ENCODE measurements at places on chromosomes 5 and 9.

GRCh38 chr9:98271479-98271878 is 16.0 kb upstream of the TBC1D2 start:
- no peak for DNase-seq

- no peak for DNase-seq
These were observed 25.5 kb downstream of the MEGF9 start for GRCh38 chr9:120688758-120689157.

DNA sequence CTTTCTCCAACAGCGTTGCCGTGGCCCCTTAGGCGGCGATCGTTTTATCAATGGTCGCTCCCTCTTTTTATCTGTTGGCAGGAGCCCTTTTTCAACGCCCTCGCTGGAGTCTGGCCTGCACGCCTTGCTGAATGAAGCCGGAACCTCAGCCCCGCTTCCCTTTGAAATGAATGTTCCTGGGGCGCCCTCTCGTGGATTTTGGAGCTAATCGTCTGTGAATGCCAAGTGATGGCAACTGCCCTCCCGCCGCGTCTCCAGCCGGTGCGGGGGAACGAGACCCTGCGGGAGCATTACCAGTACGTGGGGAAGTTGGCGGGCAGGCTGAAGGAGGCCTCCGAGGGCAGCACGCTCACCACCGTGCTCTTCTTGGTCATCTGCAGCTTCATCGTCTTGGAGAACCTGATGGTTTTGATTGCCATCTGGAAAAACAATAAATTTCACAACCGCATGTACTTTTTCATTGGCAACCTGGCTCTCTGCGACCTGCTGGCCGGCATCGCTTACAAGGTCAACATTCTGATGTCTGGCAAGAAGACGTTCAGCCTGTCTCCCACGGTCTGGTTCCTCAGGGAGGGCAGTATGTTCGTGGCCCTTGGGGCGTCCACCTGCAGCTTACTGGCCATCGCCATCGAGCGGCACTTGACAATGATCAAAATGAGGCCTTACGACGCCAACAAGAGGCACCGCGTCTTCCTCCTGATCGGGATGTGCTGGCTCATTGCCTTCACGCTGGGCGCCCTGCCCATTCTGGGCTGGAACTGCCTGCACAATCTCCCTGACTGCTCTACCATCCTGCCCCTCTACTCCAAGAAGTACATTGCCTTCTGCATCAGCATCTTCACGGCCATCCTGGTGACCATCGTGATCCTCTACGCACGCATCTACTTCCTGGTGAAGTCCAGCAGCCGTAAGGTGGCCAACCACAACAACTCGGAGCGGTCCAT is 10.0 kb downstream of the S1PR3 start:
- peak; percentile 95 for DNase-seq

- peak; percentile 31 for DNase-seq
These were observed 568.2 kb upstream of the CDH18 start for GRCh38 chr5:20556115-20556763.

- DNase-seq, result no peak
These were observed 68.9 kb downstream of the FAT2 start for GRCh38 chr5:151522226-151522625.

GRCh38 chr5:175728316-175728715 is 70.4 kb downstream of the HRH2 start:
- peak; percentile 44 for DNase-seq

DNA sequence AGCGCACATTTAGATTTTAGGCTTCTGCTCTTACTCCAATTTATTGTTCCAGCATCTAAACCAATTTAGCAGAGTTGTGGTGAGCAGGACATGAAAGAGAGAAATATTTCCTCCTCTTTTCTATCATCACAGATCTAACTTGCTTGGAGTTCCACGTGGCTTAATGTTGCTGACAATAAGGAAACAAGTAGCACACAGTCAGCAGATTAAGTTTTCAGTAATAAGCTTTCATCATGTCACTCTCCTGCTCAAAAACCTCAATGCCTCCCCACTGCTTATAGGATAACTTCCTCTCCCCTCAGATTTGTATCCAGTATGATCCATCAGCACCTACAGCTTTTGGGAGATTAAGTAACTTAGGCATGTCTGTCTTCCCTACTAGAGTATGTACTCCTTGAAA is 10.4 kb upstream of the SSBP2 start:
- no peak for DNase-seq

DNA sequence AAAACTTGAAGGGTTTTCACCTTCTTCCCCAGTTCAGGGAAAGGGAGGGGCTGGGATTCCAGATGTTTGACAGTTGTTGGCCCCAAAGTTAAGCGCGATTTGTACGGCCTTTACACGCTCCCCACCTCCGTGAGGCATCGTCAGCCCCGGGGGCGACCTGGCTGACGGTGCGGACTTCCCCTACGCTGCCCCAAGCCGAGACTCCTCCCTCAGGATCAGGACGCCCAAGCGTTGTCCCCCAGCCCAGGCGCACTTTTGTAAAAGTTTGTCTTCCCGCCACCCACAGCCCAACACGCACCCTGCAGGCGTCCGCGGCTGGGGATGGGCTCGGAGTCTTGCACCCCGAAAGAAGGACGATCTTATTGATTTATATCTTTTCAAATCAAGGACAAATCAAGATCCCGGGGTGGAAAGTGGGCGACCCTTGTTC is 713 bp downstream of the MOB3B start:
- DNase-seq, result peak; percentile 54

DNA sequence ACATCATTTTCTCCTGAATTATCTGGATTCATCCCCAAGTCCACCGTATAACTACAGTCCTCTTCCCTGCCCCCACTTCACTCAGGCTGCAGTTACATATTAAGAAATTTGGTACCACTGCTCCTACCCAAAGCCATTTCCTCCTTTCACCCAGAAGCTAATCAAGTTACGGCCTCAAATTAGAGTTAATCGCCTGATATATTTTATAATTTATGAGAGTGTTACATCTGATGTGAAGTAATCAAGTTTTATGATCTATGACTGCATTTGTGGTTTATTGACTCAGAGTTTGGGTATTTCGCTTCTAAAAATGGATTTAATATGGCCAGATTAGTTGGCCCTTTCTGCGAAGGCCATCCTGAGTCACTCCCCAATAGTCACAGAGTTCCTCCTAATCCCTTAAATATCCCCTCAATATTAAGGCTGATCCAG is 223.6 kb upstream of the KIF2A start:
- peak; percentile 71 for DNase-seq

DNA sequence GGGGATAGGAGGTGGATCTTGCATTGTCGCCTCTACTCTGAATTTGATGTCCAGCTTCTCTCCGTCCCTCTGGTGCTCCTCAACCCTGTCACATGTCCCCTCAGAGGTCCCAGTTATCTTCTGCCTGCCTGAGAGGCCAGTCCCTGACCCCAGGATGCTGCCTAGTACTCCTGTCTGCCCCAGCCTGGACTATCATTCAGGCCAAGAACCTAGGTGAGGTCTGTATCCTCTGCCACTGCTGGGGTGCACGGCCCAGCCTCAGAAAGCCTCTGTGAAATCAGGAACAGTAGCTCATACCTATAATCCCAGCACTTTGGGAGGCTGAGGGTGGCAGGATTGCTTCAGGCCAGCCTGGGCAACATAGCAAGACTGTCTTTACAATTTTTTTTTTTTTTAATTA is 8.6 kb downstream of the SPINK4 start:
- no peak for DNase-seq

- DNase-seq, result no peak
These were observed 64.8 kb upstream of the SLC1A1 start for GRCh38 chr9:4425319-4426045.

All from umbilical cord (tissue), 2 donors.